GM23338 (cell line): ENCODE measurements at places on chromosomes 5 and 9. TPM values are rescaled to one million over a fixed set of nuclear protein-coding genes. Genes with fewer than 3 reads are reported as not detected.

Gene C5orf46
- polyA plus RNA-seq: 0.40 and 0.42 TPM in 2 replicates

Gene LRRC19
- 0.59 and 0.71 TPM in 2 replicates for polyA plus RNA-seq

Gene PCDHGB3
- polyA plus RNA-seq: 0.24 and 0.26 TPM in 2 replicates

Gene BDP1
- 44.5 and 54.4 TPM in 2 replicates for polyA plus RNA-seq

Gene SLC34A3
- polyA plus RNA-seq: not detected in 2 replicates

Gene PCDHB14
- 0.71 and 0.83 TPM in 2 replicates for polyA plus RNA-seq

Gene PCDHB12
- polyA plus RNA-seq: 0.80 and 1.3 TPM in 2 replicates

Gene PAIP1
- 108 and 113 TPM in 2 replicates for polyA plus RNA-seq

Gene SAP30L
- 29.3 and 36.8 TPM in 2 replicates for polyA plus RNA-seq
